Astrocyte (in vitro differentiated cells and primary cell): ENCODE measurements at places on chromosomes 7 and 10. TPM values are rescaled to one million over a fixed set of nuclear protein-coding genes. Genes with fewer than 3 reads are reported as not detected.
A peak's percentile ranks its signal among the peaks of the same experiment; 100 is the strongest.

DNA sequence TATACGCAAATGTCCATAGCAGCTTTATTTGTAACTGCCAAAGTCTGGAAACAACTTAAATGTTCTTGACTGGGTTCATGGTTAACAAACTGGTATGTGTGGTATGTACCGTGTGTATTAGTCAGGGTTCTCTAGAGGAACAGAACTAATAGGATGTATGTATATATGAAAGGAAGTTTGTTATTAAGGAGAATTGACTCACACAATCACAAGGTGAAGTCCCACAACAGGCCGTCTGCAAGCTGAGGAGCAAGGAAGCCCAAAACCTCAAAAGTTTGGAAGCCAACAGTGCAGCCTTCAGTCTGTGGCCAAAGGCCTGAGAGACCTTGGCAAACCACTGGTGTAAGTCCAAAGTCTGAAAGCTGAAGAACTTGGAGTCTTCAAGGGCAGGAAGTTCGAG is 66.8 kb downstream of the TMEM168 start:
- peak; percentile 31 for DNase-seq

- DNase-seq: no peak
Observed at GRCh38 chr10:87829986-87830729, 12.1 kb upstream of the ATAD1 start.

DNA sequence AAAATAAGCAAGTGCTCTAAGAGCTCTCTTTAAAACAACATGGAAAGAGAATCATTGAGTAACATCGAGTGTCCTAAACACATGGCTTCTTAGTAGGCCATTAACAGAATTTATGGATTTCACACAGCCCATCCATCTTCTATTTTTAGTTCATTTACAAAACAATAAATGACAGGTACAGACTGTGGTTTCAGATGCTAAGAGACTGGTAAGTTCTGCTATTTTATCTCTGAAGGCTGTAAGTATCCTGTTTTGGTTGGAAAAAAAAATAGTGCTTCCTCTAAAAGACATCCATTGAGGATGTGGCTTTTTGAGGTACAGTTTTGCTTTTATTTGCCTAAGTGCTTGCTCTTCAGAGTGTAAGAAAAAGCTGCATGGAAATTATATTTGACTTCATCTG is 27.4 kb upstream of the GNAI1 start:
- DNase-seq: no peak

The ZNF25 gene
- total RNA-seq: 4.8 and 5.3 TPM in 2 replicates

GRCh38 chr7:99623702-99624447 is 7.1 kb downstream of the ZSCAN25 start:
- DNase-seq: no peak

- no peak for DNase-seq
Observed at GRCh38 chr10:117476716-117477115, 65.8 kb upstream of the EMX2 start.

- DNase-seq: no peak
Observed at GRCh38 chr10:67259319-67259929, 333.6 kb downstream of the LRRTM3 start.

GRCh38 chr7:56099653-56100052 is 6.6 kb downstream of the CHCHD2 start:
- DNase-seq: no peak

- DNase-seq: no peak
Observed at GRCh38 chr10:132728741-132729140, 57.2 kb downstream of the NKX6-2 start.

DNA sequence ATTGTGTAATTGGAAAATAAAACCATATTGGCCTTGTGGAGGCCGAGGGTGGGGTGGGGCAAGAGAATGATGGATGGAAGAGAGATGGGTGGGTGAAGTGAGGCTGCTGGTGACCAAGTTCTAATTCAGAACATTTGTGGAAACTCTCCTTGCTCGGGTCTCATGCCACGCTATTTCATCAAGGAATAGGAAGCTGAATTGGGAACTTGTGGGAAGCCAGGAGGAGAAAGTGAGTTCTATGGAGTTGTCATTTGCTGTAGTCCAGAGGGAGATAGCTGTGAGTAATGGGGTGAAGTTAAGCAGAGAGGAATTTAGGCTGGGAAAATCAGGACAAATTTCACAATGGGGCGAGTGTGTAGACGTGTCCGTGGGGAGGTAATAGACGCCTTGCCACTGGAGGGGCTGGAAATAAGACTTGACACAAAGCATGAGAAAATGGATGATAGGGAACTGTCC is 339.2 kb downstream of the LRMDA start:
- no peak for DNase-seq

DNA sequence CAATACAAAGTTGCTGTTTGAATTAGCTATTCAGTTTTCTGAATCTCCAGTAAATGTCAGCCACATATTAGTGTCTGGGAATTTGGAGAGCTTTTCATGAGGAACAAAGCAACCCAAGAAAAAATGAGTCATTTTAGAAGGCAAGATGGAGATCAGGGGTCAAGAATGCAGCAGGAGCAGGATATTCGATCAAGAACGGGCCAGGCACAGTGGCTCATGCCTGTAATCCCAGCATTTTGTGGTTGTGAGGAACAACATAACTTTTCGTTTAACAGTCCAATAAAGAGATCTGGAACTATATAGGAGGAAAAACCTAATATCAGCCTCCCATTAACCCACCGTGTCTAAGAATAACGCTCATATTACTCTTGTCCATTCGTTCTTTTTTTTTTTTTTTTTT is 600.5 kb downstream of the MAGI2 start:
- peak; percentile 64 for DNase-seq

DNA sequence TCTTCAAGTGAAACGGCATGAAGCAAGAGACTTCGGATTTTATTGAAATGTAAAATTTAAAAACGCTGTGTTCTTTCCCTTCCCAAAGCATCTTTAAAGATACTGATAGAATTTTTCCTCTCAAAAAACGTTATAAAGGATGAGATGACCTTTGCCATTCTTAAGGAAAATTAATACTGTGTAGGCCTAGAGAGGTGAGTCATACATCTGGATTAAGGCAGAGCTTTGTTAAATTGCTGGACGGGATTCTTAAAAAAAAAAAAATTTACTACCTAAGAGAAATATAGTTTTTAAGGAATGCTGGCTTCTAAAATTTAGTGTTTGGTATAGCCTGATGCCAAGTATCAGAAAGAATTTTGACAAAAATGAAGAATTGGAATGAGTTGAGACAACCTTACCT is 6.3 kb upstream of the HBP1 start:
- no peak for DNase-seq

The CAMK2B gene
- 0.18 TPM in 1 of 2 replicates, not detected in the other for total RNA-seq

DNA sequence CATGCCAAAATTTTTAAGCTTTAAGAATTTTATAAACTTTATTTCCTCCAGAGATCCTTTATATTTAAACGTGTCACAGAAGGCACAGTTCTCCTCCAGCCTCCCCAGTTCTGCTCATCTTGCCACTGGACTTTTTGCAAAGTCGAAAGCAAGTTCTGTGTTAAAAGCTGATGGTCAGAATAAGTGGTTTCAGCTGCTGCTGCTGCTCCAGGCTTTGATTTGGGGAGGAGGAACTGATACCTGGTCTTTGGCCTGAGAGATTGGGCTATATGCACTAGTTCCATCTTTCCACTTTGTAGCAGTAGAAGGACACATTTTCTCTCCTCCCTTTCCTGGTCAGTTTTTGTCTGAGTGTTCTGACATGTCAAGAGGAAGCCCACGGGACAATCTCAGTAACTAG is 435.9 kb upstream of the PHF14 start:
- no peak for DNase-seq

- no peak for DNase-seq
Observed at GRCh38 chr10:79505829-79506228, 6.5 kb upstream of the EIF5AL1 start.

The MMRN2 gene
- total RNA-seq: 0.27 and 0.46 TPM in 2 replicates

The LLCFC1 gene
- not detected in 2 replicates for total RNA-seq

GRCh38 chr10:36493516-36493880 is 631.9 kb upstream of the ANKRD30A start:
- DNase-seq: peak; percentile 50

- DNase-seq: no peak
Observed at GRCh38 chr7:88151119-88151790, 68.6 kb downstream of the SRI start.

The OPALIN gene
- not detected in 2 replicates for total RNA-seq

GRCh38 chr7:65454469-65454868 is 80.8 kb downstream of the ZNF92 start:
- no peak for DNase-seq

DNA sequence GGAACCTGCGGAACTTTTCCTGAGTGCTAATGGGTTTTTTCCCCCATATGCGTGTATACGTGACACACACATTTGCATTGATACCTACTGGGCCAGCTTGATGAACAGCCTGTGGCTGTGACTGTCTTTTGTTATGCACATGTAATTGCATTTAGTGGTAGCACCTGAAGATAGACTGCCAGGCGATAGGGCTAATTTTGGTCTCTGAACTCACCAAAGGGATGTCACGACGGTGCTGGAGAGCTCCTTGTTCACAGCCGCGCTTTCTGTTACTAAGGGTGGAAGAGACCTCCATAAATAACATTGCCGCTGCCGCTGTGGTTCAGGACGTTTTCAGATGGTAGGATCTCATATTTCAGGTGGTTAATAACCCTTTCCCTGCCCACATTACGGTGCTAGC is 133.2 kb downstream of the CAMK1D start:
- DNase-seq: no peak

- no peak for DNase-seq
Observed at GRCh38 chr10:23472181-23472580, 33.3 kb downstream of the OTUD1 start.

- DNase-seq: no peak
Observed at GRCh38 chr10:58264780-58265179, 2.9 kb downstream of the IPMK start.

DNA sequence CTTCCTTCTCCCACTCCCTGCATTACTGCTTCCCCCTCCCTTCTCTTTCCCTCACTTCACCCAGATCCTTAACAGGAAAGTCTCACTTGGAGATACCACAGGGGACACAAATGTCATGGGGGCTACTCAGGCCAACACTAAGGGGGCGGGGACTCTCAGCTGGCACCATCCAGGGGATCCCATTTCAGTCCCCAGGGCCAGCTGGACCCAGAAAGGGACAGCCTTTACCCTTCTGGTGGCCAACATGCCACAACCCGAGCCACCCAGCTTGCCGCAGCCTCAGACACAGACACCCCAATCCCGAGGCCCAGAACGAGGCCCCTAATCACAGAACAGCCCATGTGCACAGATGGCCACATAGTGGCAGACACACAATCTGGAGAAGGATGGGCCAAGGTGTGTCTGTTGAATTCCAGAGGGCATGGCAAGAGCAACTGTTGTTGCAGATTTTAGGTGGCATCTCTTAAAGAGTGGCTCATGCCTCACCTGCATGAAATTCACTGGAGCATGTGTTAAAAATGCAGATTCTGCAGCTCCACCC is 5.6 kb downstream of the CAMK2G start:
- no peak for DNase-seq

The ZNF804B gene
- total RNA-seq: not detected in 2 replicates

The PDE6C gene
- total RNA-seq: not detected in 2 replicates

DNA sequence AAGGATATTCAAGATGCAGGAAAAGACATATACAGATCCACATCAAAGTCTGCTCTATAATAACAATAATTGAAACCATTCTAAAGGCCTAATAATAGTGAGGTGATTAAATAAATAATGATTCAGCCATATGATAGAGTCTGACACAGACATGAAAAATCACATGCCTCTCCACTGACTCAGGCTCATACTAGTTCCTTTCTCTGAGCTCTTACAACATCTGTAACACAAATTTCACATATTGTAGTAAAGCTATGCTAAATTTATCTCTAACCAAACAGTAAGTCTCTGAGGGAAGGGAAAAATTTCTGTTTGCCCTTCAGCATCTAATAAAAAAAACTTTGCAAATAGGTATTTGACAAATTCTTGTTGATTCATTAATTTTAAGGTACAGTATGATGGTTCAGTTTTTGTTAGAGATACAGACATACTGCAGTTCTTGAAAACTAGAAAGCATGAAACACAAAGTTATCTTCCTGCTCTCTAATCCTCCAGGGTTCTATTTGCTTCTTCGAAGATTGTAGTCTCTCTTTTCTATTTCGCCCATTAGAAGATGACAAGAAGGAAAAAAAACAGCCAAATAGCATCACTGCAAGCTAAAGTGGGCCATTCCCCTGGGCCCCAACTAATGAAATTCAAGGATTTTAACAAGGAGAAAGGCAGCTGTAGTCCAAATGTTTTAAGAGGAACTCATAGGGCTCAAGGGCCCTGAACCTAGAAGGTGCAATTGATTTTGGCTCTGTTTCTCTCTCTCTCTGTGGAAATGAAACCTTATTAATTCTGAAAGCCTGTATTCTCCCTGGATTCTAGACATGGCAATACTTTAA is 53.9 kb downstream of the CUBN start:
- DNase-seq: peak; percentile 95

The DENND2A gene
- total RNA-seq: 41.7 and 42.1 TPM in 2 replicates

GRCh38 chr7:137449016-137449415 is 105.5 kb upstream of the PTN start:
- peak; percentile 23 for DNase-seq

DNA sequence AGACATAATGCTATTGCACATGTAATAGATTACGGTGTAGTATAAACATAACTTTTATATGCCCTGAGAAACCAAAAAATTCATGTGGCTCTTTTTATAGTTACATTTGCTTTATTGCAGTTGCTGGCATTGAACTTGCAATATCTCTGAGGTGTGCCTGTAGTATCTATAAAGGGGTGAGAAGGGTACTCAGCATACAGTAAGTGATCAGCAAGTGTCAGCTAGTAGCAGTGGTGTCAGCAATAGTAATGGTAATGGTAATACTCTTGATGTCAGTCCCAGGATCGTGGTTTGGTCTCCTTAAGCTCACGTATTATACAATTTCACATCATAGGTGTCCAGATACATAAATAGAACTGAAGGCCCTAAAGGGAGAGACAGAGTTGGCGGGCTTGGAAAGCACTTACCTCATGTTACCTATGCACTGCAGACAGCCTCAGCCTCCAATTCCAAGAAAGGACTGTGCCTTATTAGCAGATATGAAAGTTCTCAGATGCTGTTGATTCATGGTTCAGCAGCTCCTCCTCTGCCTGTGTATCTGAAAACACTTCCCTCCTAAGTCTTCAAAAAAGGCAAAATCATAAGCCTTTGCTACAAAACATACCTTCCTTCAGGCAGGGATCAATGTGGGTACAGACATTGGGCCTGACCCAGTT is 6.6 kb upstream of the GIMAP7 start:
- DNase-seq: no peak

The PNLIPRP1 gene
- total RNA-seq: not detected in 2 replicates

DNA sequence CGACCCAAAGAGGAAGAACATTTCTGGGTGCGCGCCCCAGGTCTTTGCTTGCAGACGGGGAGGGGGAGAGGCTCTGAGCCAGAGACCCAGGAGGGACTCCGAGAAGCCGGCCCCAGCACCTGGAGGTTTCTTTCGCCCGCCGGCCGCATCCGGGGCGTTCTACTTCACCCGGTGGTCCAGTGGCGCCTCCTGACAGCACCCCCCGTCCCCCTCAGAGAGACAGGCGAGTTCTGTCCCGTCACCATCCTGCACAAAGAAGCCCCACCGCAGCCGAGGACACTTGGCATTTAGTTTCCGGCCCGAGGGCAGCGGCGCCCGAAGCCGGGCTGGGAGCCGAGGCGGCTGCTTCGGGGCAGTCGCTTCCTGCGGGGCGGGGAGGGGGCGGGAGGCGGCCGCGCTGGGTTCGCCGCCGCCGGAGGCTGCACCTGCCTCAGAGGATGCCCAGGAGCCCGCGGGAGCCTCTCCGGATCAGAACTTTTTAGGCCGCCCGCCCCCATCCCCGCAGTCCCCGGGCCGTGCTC is at the start of gene TMEM178B:
TSS of gene TMEM178B (plus strand) at position 424 of the 521 bp plus-strand sequence.
- DNase-seq: no peak

The AKR1D1 gene
- total RNA-seq: not detected in 2 replicates

- DNase-seq: no peak
Observed at GRCh38 chr10:44587488-44588318, 202.8 kb upstream of the CXCL12 start.
